ENCODE measurements at places on chromosomes 3 and 15.

- DNase-seq = no peak
These were observed 26.6 kb upstream of the GBE1 start for GRCh38 chr3:81788044-81788443.

DNA sequence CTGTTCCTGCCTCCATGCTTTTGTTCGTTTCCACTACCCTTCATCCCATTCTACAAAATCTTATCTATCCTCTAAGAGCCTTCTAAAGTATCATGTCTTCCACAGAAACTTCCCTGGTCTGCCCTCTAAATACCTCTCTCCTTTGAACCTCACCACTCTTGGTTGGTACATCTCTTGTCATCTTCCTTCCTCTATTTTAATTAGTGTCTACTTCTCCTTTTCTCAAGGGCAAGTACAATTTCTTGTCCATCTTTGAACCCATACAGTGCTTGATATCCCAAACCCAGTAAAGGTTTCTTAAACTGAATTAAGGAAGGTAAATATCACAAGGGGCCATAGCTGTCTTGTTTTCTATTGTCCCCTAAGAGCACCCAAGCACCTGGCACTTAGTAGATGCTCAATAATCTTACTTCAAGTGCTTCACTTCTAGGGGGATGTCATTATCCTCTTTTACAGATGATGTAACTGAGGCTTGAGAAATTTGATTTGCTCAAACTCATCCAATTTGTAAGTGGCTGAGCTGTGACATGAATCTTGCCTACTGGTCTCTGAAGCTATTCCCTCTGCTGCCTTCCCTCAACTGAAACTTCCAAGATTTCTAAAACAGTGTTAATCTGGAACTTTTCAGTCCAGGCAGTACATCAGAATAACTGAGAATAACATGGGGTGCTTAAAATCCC lies 2.6 kb upstream of the DAPK2 start:
- no peak for DNase-seq

GRCh38 chr3:49868862-49869466 lies 742 bp downstream of the CAMKV start:
- no peak for DNase-seq

DNA sequence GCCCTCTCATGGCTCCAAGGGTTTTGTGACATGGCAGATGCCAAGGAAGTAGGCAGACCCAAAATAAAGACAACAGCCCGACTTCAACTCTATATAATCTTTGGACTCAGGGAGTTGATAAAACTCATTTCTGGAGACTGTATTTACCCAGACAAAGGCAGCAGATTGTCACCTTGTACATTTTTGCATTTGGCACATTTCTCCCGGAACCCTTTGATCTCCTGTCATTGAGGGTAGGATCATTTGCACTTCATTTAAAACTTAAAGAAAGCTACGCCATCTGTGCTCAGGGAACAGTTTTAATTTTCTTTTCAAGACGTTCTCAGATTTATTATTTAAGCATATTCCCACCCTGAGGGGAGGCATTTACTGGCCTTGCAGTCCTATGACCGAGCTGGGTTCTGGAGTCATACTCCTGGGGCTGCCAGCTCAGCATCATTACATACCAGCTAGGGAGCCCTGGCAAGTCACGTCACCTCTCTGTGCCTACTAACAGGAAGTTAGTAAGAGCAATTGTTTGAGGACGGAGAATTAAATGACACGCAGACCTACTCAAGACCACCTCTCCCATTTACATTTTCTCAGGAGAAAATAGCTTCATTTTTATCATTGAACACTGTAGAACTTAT lies 5.9 kb downstream of the CDCP1 start:
- DNase-seq = no peak

GRCh38 chr3:131396170-131396569 lies 14.6 kb downstream of the NUDT16 start:
- DNase-seq = no peak

GRCh38 chr15:57376696-57377477 lies 582 bp downstream of the CGNL1 start:
- no peak for DNase-seq

- no peak for DNase-seq
These were observed 2.5 kb downstream of the TTBK2 start for GRCh38 chr15:42918047-42918446.

DNA sequence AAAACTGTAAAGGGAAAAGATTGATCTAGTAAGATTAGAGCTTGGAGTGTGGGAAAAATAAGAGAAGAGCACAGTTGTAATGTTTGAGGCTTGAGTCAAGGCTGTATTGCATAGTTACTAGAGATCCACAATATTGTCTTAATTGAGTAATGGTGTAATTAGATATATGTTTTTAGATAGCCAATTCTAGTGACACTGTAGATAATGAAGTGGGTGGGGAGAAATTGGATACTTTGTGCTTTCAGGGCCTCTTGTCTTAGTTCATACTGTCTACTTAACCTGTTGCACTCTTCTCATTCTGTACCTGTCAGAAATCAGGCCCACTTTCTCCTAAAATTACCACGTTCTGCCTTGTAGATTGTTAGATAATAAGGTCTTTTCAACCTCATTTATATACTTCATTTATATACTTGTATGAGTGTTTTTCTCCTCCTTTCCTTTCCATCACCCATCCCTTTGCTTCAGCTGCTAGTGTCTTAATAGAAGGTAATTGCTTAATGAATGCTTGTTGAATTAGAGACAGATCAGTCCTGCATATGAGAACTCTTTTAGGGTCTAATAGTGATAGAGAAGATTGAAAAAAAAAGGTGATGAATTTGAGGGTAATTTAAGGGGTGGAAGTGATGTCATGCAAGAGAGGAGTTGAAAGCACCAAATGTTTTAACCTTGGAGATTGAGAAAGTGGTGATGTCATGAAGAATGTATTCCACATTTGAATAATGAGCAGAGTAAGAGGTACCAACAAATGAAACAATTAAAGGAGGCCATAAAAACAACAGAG lies 32.0 kb downstream of the PIK3CA start:
- DNase-seq = no peak

DNA sequence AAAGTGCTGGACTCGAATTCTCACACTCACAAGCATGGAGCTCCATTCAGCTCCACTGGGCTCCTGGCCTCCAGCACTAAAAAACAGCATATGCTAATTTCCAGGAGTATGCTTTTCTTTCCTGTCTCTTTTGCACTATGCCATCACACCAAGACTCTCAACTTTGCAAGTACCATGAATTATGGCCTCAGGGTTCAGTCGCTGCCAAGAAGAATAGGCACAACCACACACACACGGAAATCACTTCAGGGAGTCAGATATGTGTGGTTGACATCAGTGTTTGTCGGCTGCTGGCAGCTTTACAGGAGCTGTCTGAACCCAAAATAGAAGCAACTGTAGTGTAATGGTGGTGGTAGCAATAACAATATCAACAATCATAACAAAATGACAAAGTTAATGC lies 305.0 kb upstream of the SLCO3A1 start:
- no peak for DNase-seq

DNA sequence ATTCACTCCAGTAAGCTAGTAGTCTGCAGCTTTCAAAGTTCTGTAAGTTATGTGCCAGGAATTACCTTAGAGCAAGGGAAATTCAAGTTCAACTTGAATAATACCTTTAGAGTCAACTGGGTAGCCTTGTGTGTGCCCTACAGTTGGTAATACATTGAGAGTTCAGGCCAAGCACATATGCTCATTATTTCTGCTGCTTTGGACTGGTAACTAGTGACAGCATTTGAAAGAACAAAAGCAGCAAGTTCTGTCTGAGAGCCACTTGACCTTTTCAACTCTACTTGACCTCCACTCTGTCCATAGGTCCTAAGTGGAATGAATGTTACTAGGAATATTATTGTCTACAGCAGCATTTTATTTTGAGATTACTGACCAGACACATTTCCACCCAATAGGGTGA lies 723.5 kb downstream of the NLGN1 start:
- DNase-seq = no peak

DNA sequence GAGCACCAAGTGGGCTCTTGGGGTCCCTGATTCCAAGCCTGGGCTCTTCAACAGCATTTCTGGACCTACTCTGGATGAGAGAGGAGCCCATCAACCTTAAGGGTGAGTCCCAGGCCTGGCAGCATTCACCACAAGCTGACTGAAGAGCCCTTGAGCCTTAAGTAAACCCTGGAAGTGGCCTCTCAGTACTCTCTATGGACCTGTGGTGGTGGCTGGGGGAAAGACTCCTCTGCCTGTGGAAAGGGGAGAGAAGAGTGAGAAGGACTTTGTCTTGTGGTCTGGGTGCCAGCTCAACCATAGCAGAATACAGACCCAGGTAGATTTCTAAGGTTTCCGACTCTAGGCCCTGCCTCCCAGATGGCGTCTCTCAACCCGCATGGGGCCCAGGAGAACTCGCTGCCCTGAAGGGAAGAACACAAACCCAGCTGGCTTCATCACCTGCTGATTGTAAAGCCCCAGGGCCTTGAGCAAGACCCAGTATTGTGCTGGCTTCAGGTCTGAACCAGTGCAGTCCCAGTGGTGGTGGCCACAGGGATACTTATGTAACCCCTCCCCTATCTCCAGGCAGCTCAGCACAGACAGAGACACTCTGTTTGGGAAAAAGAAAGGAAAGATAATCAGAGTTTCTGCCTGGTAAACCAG lies 71.4 kb downstream of the TFDP2 start:
- no peak for DNase-seq
